ENCODE measurements at places on chromosomes 11 and 22.

GRCh38 chr11:61777234-61778090 is 14.9 kb downstream of the TMEM258 start:
- DNase-seq: peak; percentile 47

GRCh38 chr22:40376149-40376548 is 5.8 kb downstream of the SGSM3 start:
- no peak for DNase-seq

DNA sequence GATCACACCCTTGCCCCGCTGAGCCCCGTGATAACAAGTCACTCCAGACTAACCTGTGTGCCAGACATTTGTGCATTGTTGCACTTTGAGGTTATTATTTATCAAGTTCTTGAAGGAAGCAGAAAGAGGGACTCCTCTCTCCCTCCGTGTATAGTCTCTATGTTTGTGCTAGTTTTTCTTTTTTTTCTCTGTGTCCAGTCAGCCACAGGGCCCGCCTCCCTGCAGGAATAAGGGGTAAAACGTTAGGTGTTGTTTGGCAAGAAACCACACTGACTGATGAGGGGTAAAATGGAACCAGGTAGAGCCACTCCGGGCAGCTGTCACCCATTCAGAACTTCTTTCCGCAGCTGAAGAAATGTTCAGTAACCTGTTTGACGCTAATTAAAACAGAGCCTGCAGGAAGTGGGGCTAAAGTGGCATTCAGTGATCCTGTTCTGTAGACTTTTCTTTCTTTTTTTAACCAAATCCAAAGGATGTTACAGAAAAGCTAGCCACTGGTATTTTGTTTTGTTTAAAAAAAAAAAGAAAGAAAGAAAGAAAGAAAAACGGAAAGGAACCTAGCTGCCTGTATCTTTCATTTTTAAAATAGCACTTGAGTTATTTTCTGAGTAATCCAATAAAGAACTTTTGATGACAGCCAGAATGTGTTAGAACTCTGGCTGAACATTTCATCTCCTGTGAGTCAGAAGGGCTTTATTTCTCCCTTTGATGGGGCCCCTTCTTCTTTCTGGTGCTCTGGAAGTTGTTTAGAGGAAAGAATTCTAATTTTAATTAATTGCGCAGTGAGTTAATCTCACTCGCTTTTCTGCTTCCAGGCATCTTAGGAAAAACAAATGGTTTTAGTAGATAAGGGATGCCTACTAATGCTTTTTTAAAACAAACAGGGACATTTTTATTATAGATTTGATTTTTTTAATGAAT is 58.2 kb downstream of the COMMD9 start:
- no peak for DNase-seq

DNA sequence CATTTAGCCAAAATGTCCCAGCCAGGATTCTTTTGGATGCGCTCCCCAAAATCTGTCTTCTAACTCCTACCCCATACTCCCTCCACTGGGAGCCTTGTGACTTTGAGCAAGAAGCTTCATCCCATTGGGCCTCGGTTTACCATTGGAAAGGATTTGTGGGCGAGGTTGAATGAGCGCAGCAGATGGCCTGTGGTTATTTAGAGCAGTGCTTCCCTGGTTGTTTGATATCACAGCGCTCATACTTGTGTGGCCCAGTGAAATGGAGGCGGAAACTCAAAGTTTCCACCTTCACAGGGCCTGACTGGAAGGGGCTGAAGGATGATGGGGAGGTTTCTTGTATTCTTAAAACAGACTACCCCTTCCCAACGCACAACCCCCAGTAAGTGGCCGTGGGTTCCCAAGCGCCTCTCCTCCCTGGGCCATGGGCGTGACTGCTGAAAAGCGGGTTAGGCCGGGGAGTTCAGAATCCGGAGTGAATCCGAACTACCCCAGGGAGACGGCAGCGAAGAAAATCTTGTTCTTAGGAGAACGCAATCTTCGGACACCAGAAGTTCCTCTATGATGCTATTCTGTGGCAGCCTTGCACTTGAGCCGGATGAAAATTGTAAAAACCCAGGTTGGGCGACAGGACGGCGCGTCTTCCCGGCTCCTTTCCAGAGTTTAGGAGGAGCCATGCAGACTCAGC is 1.2 kb upstream of the ATF4 start:
- DNase-seq: no peak

GRCh38 chr11:71163371-71163770 is 89.0 kb downstream of the SHANK2 start:
- no peak for DNase-seq

GRCh38 chr11:110410651-110411050 is 19.1 kb upstream of the FDX1 start:
- DNase-seq: no peak

DNA sequence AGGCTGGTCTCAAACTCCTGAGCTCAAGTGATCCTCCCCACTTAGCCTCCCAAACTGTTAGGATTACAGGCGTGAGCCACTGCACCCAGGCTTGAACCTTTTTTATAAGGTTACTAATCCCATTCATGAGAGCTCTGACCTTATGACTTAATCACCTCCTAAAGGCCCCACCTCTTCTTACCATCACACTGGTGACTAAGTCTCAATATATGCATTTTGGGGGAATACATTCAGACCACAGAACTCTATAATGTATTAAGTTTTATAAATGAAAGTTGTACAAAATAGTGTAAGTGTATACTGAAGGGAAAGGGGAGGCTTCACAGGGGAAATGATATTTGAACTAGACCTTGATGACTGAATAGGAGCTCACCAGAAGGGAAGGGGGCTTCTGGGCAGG is 28.4 kb upstream of the RBFOX2 start:
- DNase-seq: no peak

DNA sequence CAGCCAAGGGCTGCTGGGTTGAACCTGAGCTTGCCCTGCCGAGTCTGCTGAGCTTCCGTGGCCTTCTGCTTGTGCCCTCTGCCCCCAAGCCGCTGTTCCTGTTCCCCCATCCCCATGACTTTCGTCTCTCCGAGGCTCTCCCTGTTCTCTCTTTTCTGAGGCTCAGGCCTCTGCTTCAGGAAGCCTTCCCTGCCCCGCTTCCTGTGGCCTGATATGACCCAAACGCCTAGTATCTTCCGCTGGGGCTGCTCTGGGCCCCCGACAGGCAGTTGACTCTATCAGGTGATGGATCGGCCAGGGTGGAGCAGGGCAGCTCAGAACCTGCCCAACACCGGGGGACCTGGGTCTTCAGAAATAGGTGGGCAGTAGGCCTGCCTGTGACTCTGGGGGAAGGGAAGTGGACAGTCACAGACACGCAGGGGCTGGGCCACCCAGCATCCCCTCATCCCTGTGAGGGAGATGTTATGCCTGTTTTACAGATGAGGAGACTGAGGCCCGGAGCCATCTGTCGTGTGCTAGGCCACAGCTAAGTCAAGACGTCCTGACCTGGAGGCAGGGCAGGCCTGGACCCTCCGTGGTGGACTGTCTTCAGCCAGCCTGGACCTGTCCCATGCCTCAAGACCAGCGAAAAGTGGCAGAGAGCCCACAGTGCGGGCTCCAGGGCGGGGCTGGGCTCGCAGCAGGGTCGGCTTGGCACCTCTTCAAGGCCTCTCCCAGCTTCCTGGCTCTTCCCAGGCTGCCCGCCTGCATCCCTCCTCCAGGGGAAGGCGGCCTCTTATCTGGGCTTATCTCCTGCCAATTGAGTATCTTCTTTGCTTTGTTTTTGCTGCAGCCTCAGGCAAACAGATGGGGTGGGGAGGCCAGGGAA is 16.2 kb downstream of the BAD start:
- no peak for DNase-seq

GRCh38 chr11:17786824-17787525 is 52.4 kb downstream of the KCNC1 start:
- no peak for DNase-seq

DNA sequence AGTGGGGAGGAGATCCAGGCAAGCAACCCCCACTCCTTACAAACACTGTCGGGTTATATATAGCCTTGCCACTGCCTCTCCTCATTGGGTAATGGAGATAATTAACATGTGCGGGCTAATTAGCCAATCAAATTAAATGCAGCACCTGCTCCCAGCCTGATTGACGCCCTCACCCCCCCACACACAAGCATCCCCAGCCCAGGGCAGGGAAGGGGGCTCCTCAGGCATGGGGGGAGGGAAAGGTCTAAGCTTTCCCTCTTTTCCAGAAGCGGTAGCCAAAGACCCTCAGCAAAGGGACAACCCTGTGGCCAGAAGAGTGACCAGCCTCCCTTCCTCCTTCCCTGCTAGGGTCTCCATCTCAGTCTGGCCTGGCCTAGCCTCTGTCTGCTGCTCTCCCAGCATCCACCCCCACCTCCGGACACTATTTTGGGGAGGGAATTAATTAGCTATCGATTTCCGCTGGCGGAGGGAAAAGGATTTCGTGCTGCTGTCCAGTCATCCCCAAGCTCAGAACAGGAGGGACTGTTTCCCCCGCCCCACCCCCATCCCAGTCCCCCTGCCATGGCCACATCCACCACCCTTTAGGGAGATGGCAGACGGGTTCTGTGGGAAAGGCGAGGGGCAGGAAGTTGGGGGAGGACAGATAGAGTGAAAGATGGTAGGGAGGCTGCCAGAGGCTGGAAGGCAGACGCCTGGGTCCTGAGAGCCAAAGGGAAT is 7.1 kb downstream of the NRXN2 start:
- DNase-seq: no peak

- DNase-seq: no peak
These were observed 31.9 kb downstream of the COMMD9 start for GRCh38 chr11:36257351-36257750.

DNA sequence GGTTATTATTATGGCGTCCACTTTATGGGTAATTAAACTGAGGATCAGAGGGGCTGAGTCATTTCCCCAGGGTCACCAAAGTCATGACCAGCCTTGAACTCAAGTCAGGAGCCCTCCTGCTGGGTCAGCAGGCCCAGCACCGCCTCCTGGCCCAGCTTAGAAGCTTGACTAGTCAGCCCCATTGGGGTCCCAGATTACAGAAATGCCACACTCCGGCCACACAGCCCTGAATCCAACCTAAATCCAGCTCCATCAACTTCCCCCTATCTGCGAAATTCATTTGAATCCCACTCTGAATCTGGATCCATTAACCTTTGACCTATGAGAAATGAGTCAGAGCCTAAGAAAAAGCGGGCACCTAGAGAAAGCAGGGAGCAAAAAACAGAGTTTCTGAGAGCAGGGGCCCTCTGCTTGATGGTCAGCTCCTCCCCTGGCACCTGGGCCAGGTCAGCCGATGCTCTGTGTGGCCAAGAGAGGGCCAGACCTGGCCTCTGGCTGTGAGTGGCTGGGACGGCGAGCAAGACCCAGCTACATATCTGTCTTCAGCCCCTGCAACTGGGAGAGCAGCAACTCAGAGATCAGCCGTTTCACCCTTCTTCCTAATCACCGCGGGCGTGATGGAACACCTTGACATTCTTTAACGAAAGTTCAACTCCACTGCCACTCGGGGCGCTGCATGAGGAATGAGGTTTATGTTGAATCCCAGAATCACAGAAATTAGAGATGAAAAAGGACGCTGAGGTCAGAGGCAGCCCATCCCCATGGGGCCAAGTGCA is 196.1 kb downstream of the TRIM29 start:
- no peak for DNase-seq

DNA sequence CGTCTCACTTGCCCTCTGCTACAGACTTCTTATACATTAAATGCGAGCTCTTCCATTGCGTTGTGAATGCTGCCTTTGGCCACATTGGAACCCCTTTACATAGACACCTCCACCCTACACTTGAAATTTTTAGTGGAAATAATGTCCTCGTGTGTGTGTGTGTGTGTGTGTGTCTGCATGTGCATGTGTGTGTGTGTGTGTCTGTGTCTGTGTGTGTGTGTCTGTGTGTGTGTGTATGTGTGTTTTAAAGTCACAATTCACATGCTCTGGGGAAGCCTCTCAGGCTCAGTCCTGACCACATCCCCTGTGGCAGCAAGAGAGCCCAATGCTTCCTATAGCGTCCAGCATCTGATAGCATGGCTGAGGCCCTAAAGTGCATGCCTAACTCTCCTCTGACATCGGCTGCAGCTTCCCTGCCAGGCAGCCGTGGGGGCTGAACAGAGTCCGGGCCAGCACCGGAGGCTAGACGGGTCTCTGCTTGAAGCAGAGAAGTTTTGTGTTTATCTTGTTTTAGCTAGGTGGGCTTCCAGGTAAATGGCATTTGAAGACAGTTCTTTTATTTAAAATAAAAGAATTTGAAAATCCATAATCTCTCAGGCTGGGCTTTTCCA is 64.5 kb upstream of the EMID1 start:
- DNase-seq: no peak

- DNase-seq: no peak
These were observed 220.7 kb downstream of the SWAP70 start for GRCh38 chr11:9884601-9885000.

DNA sequence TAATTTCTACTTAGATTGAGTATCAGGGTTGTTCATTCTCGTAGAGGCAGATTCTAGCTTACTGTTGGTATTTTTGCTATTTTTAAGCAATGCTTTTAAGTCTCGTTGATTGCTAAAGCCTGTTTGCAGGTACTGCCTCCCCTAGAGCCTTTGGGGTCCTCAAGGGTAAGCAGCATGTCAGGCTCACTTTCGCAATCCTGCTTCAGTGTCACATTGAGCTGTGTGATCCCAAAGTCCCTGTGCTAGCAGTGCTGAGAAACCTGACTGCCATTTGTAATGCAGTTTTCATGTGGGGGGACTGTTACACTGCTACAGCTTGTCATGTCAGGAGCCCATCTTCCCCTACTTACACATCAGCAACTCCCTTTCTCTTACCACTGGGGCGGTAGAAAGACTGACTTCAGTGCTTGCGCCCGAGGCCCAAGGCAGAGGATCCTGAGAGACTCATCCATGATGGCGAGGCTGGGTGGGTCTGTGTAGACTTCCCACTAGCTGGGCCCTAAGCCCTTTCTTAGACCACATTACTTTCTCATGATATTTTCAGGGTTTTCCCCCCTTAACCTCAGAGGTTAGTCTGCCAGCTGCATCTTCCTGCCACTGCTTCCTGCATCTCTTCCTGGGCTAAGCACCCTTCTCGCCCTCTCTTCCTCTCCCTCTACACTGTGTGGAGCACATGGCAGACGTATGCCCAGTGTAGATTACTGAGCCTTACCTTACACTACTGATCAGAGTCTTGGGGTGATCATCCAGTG is 40.8 kb upstream of the ST14 start:
- no peak for DNase-seq

DNA sequence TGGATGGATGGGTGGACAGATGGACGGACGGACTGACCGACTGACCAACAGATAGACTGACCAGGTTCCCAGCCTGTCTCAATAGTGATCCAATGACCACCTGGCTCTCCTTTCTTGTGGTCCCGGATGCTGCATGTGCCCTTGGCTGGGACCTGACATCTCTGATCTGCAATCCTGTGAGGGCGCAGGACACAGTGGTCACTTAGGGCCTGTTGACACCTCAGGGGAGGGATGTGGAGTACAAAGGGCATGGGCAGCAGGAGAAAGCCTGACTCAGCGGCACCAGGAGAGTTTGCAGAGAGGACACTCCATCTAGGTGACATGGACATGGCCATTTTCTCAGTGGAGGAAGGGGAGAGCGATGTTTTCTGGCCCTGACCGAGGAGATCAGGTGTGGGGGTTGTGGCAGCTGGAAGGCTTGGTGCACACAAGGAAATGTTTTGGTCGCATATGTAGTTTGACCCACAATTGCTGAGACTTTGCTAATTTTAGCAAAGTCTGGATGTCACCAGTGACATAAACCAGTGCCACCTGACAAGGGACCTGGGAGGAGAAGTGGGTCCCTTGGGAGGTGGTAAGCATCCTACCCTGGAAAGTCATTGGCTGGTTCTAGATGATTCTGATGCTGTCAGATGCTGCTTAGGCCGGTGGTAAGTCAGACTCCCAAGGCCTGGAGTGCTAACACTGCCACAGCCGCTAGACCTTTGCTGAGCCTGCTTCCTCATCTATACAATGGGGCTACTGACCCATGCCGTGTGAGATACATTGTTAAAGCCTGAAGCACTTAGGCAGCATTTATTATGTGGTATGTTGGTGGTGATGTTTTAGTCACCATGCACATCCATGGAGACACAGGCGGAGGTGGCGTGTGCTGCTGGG is 50.7 kb downstream of the CD82 start:
- no peak for DNase-seq

All from activated T-helper 1 cell treated with Interleukin-2 at 50 U/mL for 16 hours (primary cell).